G401 (cell line): ENCODE measurements at places on chromosomes 12 and 14. TPM values are rescaled to one million over a fixed set of nuclear protein-coding genes. Genes with fewer than 3 reads are reported as not detected.
A peak's percentile ranks its signal among the peaks of the same experiment; 100 is the strongest.

Gene PLCZ1
- not detected in 2 replicates for total RNA-seq

Gene PIANP
- total RNA-seq: 0.44 and 4.4 TPM in 2 replicates

GRCh38 chr14:19878029-19878642 lies 3.2 kb downstream of the OR4K2 start:
- DNase-seq: peak; percentile 18

- DNase-seq: peak; percentile 49
These were observed 56.7 kb downstream of the C14orf132 start for GRCh38 chr14:96095581-96096476.

Gene SLC25A47
- total RNA-seq: 0.06 TPM in 1 of 2 replicates, not detected in the other

GRCh38 chr12:49868449-49868848 lies 25.5 kb upstream of the BCDIN3D start:
- no peak for DNase-seq

Gene ADCY4
- not detected in 2 replicates for total RNA-seq

DNA sequence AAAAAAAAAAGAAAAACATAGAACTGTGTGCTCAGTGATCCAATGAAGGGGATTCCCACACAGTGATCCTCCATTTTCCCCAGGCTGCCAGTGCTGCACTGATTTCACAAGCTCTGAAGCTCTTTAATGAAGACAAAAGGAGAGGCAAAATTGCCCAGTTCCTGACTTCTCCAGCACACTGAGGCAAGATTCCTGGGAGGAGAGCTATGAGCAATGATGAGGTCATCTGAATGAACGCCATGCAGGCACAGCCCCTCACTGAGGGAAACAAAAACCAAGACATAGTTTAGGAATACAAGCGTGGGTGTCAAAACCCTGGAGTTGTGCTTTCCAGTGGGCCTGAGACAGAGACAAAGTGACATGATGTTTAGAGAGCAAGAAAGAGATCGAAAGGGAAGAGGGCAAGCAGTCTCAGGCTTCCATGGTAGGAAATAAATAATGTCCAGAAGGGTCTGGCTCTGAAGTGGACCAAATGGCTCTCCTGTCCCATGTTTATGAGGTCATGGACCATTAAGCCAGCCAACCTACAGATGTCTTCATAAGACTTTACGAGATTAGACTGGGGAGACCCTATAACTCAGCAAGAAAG lies 40.9 kb upstream of the SMUG1 start:
- no peak for DNase-seq

GRCh38 chr14:79016828-79017505 lies 846.8 kb downstream of the NRXN3 start:
- DNase-seq: no peak

Gene PPM1H
- total RNA-seq: 42.6 and 65.7 TPM in 2 replicates

GRCh38 chr12:112418273-112418607 lies 507 bp upstream of the PTPN11 start:
- no peak for DNase-seq

DNA sequence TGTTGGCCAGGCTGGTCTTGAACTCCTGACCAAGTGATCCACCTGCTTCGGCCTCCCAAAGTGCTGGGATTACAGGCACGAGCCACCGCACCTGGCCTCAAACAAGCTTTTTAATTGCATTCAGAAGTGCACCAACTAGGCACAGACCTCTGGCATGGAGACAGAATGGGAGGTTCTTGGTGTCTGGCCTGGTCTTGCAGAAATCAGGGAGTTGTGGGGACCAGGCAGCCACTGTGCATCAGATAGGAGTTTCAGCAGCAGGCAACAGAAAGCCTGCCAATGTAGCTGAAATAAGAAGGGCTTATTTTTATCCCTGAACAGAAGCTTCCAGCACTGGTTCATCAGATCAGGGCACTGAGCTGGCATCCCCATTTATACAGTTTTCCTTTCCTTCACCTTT lies 22.2 kb upstream of the TCL1B start:
- peak; percentile 81 for DNase-seq

DNA sequence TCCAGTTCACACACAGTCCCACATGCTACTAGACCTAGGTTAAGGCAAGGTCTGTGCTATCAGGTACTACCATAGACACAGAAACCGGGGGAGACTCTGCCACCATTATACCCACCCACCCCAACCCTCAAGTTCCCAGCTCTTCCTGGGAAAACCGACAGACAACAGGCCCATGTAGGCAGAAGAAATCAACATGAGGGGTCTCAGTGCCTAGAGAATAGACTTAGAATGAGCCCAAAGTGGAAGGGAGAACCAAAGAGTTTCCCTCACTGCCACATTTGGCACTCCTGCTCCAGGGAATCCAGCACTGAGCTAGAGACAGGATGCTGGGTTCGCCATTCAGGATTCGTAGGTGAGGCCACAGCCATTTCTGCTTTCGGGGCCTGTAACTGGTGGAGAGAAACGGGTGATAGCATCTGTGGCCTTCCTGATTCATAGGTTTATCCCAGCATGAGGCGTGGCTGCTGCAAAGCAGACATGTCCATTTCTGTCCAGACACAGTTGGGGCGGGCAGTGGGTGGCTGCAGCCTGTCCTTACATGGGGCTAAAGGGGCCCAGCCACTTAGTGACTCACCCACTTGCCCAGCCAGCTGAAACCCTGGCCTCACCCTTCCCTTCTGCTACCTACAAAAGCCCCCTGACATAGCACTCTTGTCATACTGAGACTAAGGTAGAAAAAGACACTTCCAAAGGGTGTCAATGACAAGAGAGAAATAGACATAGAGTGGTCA lies 69.4 kb downstream of the IRF2BPL start:
- DNase-seq: no peak

Gene MYO1H
- total RNA-seq: not detected in 2 replicates

DNA sequence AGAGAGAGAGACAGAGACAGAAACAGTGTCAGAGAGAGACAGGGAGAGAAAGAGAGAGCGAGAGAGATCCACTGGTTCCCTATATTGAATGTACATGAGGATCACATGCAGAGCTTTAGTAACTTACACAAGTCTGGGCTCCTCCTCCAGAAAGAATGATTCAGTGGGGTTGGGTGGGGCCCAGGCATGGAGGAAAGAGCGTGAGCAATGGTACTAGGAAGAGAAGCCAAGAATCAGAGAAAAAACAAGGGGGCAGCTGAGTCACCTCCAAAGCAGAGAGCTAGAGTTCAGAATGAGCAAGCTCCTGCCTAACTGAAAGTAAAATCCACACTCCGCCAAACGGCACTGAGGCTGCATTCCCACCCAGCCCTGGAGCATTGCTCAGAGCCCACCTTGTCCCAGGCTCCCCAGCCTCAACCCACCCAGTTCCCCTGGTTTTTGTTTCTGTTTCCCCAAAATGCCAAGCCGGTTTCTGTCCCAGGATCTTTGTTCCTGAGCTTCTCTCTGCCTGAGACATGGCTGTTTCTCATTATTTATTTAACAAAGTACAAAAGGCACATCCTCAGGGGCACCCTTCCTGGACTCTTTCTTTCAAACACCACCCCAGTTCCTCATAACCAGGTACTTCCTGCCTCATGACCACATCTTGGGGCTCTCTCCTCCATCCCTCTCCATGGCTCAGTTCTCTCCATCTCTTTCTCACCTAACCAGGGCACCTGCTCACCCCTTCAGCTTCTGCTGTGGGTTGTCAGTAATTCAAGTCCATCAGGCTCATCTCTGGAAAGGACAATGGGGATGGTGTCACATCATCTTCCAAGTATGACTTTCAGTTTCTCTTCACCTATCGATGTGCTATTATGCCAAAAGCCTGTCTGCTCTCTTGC lies 670.3 kb upstream of the TBX3 start:
- DNase-seq: no peak
